Stimulated activated CD4-positive, alpha-beta T cell treated with anti-CD3 and anti-CD28 coated beads, Interleukin-4, amount 100 ng/mL, for 24 hours (primary cell): ENCODE measurements at places on chromosomes 7 and 10.

DNA sequence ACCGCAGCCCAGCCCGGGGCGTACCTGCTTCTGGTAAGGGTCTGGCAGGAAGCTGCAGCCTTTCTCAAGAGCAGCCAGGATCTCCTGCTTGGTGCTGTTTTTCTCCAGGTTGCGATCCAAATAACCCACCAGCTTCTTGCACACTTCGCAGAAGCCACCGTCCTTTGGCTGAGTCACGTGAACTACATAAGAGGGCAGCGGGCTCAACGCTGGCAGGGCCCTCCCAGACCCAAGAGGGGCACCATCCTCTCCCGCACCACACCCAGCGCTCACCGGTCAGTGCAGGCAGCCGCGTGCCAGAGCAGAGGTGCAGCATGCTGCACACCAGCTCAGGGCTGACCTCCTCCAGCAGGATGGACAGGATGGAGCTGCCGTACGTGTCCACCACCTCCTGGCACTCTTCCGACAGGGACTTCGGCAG lies 31.6 kb downstream of the PSAP start:
- DNase-seq = no peak

DNA sequence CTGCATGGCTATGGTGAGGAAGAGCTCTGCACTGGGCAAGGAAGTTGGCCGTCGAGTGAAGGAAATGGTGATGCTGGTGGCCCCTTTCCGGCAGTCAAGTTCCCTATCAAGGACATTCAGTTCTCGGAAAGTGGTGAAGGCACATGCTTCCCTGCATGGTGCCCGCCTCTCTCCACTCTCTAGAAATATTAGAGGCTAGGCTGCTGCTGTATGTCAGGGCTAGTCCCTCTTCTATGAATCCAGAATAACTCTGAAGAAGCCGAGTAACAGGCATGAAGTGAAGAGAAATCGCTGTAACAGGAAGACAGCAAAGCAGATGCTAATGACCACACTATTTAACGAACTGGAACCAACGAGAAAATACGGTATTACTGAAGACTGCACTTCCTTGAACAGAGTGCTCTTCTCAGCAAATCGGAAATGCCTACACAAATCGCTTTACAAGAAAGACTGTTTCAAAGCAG lies 5.4 kb downstream of the IDI1 start:
- DNase-seq = no peak

- no peak for DNase-seq
Measured at GRCh38 chr7:17255926-17256325, 42.5 kb upstream of the AHR start.

DNA sequence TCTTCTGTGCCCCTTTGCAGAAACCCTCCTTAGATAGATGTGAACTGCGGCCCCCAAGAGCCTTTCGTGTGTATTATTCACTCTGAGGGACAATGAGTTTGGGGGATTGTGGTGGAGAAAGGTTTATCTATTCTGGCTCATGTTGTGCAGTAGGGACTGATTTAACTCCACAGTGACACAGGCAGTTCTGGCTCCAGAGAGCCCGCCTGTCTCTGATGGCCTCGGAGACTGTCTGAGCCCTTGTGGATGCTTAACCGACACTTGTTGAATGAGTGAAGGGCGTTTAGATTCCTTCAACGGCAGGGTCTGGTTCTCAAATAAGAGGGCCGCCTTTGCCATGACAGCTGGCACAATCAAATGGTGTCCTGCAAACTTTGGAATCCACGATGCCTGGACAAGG lies 5.8 kb downstream of the NPTX2 start:
- no peak for DNase-seq

GRCh38 chr10:121804460-121804859 lies 123.4 kb downstream of the ATE1 start:
- no peak for DNase-seq

DNA sequence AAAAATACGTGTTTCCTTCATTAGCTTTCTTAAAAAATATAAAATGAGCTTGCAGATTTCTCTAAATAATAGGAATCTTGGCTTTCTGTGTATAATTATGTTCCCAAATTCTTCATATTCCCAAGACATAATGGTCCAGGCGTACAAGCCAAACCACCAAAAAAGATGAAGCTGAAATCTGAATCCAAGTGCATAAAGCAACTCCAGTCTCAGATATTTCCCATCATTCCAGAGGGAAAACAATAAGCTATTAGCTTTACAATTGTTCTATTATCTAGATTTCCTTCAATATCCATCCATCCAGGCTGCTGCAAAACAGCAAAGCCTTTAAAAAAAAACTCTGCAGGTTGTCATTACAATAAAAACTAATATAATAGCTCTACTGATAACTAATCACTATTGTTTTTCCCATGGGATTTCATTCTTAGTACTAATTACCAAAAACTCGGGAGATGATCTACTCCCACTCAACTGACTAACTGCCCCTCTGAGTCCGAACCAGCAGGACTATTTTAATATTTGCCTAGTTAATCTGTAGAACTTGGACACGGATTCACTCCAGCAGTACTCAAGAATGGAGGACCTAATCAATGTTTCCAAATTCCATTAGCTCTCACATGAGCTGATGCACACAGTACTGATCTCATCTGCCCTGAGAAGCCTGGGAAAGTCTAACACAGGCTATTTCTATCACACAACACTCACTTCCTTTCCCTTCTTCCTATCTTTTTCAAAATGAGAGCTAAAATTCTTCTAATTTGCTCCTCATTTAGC lies 108.9 kb upstream of the ASAH2 start:
- DNase-seq = no peak

- no peak for DNase-seq
Measured at GRCh38 chr10:71837098-71837827, 13.8 kb downstream of the PSAP start.

DNA sequence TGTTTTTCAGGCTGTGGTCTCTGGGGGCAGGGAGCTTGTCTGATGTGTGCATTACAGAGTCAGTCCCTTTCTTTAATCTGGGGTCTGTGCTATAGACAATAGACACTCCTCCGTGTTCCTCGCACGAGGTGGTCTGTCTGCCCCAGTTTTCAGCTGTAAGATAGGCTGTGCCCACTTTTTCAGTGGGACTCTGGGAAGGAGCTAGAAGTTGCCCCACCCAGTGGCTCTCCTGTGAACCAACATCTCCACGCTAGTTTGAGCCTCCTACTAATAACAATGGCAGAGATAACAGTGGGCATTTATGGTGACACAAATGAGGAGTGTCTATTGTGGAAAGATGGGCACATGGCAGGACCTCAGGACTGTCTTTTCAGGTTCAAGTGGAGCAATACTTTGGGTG lies 44.0 kb downstream of the ADRB1 start:
- DNase-seq = no peak

- DNase-seq = no peak
Measured at GRCh38 chr10:13337827-13338196, 10.3 kb downstream of the SEPHS1 start.

DNA sequence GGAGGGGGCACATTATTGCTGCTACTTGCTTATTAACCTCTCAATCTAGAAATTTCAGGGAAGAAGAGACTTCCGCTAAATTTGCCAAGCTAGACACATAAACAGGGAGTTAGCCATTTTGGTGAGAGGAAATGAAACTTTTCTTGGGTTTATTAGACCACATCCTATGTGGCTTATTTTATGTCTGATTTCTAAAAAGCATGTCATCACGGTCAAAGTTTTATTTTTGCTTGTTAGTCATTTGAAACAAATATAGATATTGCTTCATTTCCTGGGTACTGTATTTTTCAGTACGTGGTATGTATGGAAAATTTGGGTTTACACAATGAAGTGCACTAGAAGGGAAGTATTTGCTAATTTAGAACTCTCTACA lies 144.1 kb downstream of the TCF7L2 start:
- DNase-seq = no peak

DNA sequence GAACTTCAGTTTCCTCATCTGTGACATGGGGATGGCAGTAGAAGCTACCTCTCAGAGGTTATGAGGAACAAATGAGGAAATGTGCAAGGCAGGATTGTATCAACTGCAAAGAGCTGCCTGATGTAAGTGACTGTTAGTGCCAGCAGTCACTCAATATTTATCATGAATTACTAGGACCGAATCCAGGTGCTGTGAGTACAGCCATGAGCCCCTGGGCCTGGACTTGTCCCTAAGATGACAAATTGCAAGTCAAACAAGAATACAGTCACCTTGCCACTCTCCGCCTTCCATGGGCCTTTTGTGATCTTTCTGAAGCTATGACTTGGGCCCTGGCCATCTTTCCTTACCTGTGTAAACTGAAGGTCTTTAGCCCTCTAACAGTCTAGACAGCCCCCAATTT lies 27.7 kb upstream of the TLX1 start:
- DNase-seq = no peak

DNA sequence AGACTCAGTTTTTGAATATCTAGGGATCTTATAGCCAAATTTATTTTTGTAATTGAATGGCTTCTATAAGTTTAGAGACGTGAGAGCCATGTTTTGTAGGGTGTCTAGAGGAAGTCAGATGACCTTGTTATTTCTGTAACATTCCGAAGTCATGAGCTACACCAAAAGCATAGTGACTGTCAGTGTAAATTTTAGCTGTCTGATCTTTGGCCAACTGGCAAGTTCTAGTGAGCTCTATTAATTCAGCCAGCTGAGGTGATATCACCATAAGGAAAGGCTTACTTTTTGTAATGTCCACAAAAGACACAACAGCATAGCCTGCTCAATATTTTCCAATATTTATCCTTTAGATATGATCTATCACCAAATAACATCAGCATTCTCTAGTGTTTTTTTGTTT lies 9.9 kb upstream of the NT5C3A start:
- DNase-seq = no peak

- no peak for DNase-seq
Measured at GRCh38 chr7:16711730-16712129, 41.8 kb upstream of the TSPAN13 start.

- DNase-seq = no peak
Measured at GRCh38 chr7:2313450-2314208, 612 bp downstream of the SNX8 start.

- no peak for DNase-seq
Measured at GRCh38 chr7:134828361-134828760, 48.9 kb downstream of the CALD1 start.

- DNase-seq = no peak
Measured at GRCh38 chr10:67978749-67979148, 94.3 kb downstream of the SIRT1 start.

DNA sequence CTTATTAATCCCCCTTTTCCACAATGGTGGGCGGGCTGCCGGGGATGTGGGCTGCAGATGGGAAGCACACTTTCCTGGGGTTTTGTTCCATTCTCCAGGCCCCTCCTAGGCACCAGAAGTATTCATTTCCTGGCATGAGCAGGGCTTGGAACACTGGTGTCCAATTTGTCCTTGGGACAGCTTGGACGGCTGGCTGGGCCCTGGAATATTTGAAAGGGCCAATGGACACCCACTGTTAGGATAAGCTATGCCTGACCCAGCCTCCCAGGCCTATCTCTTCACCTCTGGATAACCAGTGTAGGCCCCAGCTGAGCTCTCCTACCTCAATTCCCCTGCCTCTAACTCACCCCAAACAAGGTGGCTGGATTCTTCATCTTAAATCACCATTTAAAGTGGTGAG lies 354.9 kb downstream of the PTEN start:
- no peak for DNase-seq

DNA sequence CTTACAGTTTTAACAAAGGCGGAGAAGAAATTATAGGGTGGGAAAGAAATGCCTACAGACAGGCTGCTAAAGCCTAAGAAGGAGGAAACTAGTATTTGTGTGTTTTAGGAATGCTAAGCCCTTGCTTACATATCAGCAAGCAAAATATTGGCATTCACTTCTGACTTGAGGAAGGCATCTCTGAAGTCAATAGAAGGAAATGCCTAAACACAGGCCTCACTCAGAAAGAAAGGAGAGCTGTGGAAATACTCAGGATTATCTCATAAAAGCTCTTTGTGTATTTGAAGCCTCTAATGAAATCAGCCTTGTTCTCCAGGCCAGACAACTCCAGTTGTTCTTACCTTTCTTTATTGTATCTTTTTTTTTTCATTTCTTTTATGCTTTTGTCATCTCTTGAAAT lies 158.0 kb downstream of the AUTS2 start:
- DNase-seq = no peak

- no peak for DNase-seq
Measured at GRCh38 chr7:1666823-1667565, 3.1 kb upstream of the ELFN1 start.

GRCh38 chr10:17316488-17317170 lies 88.6 kb downstream of the VIM start:
- no peak for DNase-seq

DNA sequence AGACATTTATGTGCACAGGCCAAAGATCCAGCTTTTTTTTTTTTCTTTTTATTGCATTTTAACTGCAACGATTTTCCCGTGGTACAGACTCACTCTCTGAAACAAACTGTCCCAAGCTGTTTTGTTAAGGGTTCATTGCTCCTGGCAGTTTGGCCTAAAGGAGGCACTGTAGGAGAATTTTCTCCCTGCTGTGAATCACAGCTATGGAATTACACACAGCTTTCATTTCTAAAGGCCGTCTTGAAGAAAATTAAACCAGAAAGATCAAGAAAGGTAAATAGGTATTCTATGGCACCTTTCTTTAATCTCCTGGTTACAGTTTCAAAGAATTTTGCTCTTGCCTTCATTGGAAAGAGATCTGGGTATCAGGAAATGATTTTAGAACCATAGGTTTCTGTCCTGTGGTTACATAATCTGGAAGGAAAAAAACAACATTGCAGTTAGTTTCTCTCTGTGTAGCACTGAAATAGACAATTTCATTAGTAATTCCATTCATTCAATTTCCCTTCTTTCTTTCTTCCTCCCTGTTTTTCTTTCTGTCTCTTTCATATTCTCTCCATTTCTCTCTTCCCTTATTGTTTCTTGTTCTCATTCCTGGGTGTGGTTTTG lies 51.2 kb downstream of the PDK4 start:
- DNase-seq = no peak

GRCh38 chr7:157041004-157041403 lies 30.5 kb upstream of the MNX1 start:
- DNase-seq = no peak

GRCh38 chr10:124220547-124220946 lies 127.1 kb upstream of the CHST15 start:
- no peak for DNase-seq
